ENCODE measurements at places on chromosomes 11 and 22.

GRCh38 chr11:123052901-123053721, 8.8 kb downstream of the HSPA8 start:
- no peak for DNase-seq

DNA sequence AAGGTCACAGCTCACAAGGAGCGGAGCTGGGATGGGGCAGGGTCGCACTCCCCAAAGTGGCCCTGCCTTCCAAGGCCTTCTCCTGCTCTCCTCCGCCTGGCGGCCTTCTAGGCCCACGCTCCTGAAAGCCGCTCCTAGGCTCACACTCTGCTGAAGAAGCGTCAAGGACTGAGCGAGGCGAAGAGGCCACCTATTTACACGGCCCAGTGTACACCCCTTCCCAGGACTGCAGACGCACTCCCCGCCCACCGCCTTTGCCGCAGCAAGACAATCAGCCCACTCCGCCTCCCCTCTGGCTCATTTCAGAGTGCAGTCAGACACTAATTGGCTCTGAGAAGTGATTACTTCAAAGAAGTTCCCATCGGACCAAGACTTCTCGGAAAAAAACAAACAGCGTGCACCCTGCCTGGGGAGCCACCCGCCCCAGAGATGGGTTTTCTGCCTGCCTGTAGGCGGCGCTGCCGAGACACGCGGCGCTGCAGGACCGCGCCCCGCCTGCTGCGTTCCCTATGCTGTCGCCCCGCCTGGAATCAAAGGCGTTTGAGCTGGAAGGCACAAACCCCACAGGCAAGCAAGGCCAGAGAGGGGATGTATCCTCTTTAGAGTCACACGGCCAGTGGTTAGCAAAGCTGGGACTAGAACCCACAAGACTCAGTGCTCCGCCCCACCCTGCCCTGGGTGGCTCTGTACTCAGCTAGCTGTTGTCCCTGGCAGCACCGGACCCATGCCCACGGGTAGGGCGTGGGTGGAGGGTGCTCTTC, 414.8 kb downstream of the BUD13 start:
- DNase-seq: no peak

DNA sequence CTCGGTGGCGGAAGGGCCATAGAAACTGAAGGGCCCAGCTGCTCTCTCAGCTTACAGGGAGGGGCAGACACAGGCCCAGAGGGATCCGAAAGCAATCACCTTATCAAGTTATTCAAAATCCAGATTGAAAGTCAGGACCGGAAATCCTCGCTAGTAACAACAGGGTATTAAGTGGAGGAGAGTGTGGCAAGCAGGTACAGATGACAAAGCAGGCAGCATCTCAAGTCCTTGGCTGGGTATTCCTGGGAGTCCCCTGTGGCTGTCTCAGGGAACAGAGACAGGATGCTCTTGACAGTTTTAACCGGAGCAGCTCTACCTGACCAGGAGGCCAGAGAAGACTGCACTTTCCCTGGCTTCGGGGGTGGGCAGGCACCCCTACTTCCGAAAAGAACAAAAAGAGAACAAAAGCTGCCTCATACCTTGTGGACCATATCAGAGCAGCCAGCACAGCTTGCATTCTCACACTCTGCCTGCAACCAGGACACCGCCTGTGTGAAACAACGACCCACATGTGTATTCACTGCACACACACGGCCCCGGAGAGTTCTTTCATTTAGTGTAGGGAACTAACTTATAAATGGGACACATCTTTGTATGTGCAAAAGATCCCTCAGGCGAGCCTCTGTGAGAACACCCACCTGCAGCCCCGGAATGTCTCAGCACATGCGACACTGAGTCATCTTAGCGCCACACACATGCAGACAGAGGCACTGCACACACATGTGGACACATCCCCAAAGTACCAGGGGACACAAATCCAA, 78.3 kb downstream of the MICAL3 start:
- no peak for DNase-seq

- DNase-seq: no peak
Measured at GRCh38 chr22:45638197-45638596, 33.4 kb upstream of the ATXN10 start.

GRCh38 chr22:30572840-30573593, 1.4 kb downstream of the GAL3ST1 start:
- no peak for DNase-seq

GRCh38 chr11:89487016-89487415, 4.2 kb downstream of the NOX4 start:
- no peak for DNase-seq

- no peak for DNase-seq
Measured at GRCh38 chr22:23236440-23237184, 56.3 kb downstream of the BCR start.

DNA sequence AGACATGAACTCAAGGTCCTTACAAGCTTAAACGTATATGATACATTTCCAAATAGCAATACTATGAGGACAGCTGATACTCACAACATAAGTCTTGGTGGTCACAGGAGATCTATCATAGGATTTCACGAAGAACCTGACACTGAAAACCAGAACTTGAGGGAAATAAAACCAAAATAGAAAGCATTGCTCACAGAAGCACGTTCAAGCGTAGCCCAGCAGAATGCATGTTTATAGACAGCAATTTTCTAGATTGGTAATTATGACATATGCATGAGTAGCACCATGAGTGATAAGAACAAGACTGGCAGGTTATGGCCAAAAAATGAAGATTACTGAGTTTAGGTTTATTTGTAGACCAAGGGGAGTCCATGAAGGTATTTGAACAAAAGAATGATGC, 243.5 kb downstream of the ETS1 start:
- no peak for DNase-seq

DNA sequence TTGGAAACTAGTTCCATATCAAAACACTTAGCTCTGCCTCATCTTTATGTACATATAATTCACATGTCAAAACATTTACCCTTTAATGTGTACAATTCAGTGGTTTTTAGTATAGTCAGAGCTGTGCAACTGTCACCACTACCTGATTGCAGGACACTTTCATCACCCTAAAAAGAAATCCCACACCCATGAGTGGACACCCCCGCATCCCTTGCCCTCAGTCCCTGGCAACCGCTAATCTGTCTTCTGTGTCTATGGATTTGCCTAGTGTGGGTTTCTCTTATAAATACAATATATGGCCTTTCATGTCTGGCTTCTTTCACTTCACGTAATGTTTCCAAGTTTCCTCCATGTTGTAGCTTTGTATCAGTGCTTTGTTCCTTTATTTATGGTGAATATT, 8.6 kb upstream of the EMID1 start:
- DNase-seq: no peak

- DNase-seq: peak; percentile 34
Measured at GRCh38 chr22:17085277-17086181, 729 bp downstream of the IL17RA start.

DNA sequence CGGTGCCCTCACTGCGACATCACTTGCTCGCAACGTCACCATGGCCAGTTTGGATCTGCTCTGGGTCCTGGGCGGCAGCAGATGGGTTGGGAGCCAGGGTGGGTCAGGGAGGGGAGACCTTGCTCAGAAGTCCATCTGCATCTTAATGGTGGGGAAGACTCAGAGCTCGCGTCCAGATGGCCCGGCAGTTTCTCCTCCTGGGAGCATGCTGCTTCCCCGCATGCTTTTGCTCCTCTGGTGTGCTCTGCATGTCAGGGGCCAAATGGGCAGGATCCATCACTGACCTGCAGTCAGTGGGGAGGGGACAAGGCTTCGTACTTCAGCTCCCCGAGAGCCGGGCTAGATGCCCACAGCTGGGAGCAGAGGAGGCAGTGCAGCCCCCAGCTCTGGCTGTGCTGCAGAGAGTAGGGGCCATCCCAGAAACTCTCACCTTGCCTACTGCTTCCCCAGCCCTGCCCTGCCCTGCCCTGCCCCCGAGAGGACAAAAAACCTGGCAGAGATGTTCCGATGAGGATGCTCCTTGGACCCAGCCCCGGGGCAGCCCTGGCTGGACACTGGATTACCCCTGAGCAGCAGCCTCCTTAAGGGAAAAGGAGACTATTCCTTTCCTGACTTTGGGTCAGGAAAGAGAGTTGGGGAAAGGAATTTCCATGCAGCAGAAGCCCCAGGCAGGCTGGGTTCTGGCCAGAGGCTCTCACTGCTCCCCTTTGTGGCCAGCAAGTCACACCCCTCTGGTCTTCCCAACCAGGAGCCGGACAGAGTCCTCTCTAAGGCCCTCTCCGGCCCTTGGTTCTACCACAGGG, 149.9 kb downstream of the PKNOX2 start:
- no peak for DNase-seq

GRCh38 chr11:7348432-7349304, 97.0 kb downstream of the SYT9 start:
- no peak for DNase-seq

DNA sequence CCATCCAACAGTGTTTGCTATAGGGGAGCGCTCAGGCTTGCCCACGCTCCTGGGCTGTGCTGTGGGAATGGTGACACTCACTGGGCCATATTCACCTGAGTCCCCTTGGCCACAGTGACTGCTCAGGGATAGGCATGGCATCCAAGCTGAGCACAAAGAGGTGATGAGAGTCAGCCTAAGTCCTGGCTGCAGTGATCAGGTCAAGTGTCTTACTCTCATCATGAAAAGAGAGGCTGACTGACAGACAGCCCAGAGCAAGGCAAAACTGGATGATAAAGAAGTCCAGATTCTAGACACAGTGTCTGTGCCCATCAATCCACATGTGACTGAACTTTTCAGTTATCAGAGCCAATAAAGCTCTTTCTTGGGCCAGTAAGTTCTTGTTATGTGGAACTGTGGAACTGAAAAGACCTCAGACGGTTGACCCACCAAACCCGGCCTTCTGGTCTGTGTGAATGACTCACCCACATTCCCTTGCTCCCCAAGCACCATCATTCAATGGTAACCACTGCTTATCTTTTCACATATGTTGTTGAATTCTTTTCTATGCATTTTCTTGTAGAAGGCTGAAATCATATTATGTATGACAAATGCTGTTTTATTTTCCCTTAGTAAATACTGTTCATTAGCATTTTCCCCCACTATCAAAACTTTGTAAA, 43.2 kb upstream of the YPEL1 start:
- DNase-seq: no peak

DNA sequence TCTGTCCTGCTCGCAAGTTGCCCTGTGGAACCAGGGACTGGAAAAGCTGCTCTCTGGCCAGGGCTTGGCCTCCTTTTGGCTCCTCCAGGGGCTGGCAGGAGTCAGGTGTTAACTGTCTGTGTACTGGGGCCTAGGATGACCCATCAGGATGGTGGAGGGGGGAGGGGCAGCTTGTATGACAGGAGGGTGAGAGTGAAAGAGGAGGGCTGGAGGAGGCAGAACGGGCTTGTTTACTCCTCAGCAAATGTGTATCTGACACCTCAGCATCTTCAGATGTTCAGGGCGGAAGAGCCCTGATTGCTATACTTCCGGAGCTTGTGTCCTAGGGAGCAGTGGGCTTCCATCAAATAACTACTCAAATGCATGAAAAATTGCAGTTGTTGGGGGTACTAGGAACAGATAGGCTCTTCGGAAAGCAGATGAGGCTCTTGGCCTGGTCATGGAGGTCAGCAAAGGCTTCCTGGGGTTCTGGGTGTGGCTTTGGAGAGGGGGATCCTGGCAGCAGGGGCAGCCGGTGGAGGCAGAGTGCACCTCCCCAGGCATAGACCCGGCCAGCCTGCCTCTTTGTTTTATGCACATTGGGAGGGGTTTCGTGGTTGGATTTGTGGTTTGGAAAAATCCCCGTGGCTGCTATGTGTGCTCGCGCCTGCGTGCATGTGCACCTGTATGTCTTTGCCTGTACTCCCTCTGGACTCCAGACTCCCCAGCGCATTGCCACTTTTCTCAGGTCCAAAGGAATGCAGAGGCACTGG, 31.2 kb downstream of the CD82 start:
- no peak for DNase-seq

GRCh38 chr22:49525360-49525759, 302.3 kb downstream of the BRD1 start:
- DNase-seq: no peak

DNA sequence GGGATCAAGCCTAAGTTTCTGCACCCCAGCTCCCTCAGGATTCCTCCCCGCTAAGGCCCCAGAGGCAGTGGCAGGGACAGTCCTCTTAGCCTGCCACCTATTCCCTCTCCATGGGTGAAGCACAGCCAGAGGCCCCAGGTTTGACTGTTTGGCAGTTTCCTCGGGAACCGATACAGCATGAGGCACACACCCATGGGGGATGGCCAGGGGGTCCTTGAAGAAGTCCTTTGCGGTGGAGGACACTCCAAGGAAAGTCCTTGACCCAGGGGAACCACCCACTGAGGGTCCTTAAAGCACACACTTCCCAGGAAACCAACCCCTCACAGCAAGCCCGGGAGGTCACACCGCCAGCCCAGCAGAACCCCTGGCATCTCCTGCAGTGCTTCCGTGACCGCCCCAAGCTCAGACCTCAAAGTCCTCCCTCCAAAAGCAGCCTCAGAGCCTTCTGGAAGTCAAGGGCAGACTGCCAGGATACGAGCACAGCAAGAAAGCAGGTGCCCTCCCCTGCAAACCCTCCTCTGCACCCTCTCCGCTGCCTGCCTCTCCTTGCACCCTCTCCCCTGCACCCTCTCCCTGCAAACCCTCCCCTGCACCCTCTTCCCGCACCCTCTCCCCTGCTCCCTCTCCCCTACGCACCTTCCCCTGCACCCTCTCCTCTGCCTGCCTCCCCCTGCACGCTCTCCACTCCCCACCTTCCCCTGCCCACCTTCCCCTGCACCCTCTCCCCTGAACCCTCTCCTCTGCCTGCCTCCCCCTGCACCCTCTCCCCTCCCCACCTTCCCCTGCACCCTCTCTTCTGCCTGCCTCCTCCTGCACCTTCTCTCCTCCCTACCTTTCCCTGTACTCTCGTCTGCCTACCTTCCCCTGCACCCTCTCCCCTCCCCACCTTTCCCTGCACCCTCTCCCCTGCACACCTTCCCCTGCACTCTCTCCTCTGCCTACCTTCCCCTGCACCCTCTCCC, 1.4 kb downstream of the SIGIRR start:
- DNase-seq: no peak

GRCh38 chr11:74147199-74147929, 23.4 kb downstream of the C2CD3 start:
- DNase-seq: no peak

- no peak for DNase-seq
Measured at GRCh38 chr22:47474895-47475294, 712.4 kb downstream of the TBC1D22A start.

DNA sequence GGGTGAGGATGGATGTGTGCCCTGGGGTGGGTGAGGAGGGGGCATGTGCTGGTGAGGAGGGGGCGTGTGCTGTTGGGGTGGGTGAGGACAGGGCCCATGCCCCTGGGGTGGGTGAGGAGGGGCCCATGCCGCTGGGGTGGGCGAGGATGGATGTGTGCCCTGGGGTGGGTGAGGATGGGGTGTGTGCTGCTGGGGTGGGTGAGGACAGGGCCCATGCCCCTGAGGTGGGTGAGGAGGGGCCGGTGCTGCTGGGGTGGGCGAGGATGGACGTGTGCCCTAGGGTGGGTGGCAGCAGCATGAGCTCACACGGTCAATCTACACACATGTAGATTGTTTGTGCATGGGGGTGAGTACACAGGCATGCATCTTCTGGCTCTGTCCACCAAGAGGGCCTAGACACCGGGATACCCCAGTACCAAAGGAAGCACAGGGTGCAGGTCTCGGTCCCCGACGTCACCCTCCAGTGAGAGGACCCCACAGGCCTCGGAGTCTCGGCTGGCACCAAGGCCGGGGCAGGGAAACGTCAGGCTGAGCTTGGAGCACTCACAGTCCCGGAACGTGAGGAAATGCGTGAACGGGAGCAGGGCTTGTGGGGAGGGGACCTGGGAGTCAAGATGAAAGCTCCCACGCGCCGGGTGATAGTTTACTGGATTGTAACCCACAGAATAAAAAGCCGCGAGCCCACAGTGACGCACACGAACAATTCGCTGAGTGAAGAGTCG, 37.4 kb upstream of the TOLLIP start:
- DNase-seq: no peak

- no peak for DNase-seq
Measured at GRCh38 chr11:70247042-70247709, 23.3 kb upstream of the PPFIA1 start.

GRCh38 chr11:32429477-32429876, 5.9 kb downstream of the WT1 start:
- no peak for DNase-seq

Measured in SJSA1 (cell line).